GM10248 (cell line): ENCODE measurements at places on chromosomes 2 and 18.
A peak's percentile ranks its signal among the peaks of the same experiment; 100 is the strongest.

GRCh38 chr2:240392084-240392947 is 43.1 kb upstream of the GPC1 start:
- no peak for DNase-seq

DNA sequence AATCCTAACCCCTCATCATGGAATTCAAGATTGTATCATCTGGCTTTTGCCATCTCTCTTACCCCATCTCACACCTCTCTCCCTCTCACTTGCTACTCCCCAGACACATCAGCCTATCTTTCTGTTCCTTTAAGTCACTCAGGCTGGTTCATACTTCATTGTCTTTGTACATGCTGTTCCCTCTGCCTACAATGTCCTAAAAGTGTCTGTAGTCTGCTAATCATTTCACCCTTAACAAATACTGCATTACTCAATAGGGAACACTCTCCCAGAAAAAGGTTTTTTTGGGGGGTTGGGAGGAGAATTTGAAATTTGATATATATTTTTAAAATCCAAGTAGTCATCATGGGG is 146.2 kb upstream of the KLF7 start:
- no peak for DNase-seq

DNA sequence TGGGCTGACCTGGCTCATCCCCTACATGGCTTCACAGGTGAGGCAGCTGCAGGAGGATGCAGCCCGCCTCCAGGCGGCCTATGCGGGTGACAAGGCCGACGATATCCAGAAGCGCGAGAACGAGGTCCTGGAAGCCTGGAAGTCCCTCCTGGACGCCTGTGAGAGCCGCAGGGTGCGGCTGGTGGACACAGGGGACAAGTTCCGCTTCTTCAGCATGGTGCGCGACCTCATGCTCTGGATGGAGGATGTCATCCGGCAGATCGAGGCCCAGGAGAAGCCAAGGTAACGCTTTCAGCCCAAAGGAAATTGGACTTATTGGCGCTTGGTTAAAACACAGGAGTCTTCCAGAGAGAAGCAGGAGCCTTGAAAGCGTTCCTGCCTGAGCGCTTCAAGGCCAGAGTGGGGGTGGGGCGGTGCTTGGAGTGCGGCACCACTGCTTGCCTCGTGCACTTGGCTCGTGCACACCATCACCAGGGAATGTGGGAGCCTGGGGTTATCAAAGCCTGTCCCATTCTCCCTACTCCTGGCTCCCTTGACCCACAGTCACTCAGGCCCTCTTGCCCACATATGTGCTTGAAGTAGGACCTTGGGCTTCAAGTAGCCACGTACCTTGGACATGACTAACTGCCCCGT is 69.8 kb upstream of the EML6 start:
- DNase-seq: no peak

DNA sequence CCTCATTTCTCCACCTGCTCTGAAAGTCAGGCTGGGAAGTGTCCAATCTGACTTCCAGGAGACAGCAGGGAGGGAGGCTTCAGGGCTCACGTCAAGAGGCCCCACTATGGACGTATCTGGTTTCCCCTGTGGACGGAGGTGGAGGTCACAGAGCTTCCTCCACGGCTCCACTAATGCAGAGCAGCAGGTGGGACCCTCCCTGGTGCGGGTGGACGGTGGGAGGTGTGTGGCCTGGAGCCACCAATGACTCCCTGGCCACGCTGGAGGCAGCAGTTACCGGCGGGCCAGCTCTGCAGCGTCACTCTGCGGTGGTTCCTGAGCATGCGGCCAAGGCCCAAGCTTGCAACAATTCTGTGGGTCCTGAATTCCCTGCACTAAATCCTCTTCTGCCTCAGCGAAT is 9.0 kb downstream of the CRACDL start:
- DNase-seq: no peak

- DNase-seq: no peak
Measured at GRCh38 chr2:114010001-114010400, 120.1 kb downstream of the ACTR3 start.

GRCh38 chr2:219228911-219229304 is 528 bp downstream of the ATG9A start:
- no peak for DNase-seq

DNA sequence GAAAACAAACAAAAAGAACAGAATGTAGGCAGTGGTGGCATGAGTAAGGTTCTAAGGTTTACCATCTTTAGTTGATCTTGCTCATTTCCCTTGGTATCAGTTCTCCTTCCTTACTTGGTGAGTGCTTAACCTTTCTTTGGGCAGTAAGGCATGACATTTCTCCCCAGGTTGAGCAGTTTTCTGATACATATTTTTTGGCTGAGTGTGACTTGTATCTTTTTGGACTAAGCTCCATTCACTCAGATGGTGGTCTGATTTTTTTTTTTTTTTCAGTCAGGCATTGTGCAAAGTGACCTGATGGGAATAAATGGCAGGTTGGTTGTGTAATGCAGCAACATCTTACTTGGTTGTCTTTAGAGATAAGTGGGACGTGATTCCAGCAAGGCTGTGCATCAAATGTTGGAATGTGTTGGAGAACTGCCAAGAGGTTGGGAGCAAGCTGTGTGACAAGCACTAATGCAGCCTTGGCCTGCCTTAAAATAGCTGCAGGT is 15.1 kb downstream of the SPTBN1 start:
- peak; percentile 39 for DNase-seq

- no peak for DNase-seq
Measured at GRCh38 chr2:70440621-70441020, 113.0 kb downstream of the TGFA start.

- DNase-seq: no peak
Measured at GRCh38 chr2:225076125-225076524, 33.9 kb upstream of the DOCK10 start.

DNA sequence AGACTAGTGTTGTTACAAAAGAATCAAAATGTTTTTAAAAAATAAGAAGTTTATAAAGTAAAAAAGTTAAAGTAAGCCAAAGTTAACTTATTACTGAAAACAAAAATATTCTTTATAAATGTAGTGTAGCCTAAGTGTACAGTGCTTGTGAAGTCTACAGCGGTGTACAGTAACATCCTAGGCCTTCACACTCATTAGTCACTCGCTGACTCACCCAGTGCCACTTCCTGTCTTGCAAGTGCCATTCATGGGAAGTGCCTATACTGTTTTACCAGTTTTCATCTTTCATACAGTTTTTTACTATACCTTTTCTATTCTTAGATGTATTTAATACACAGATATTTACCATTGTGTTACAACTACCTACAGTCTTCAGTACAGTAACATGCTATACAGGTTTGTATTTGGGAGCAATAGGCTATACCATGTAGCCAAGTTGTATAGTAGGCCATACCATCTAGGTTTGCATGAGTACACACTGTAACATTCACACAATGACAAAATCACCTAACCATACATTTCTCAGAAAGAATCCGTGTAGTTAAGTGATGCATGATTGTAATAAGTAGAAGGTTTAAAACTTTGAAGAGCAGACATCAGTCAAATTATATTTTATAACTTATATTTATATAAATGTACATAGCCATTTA is 13.4 kb downstream of the SERPINB7 start:
- no peak for DNase-seq
